Activated CD8-positive, alpha-beta memory T cell treated with anti-CD3 and anti-CD28 coated beads, Interleukin-2, amount 50 U/mL, for 4 hours (primary cell): ENCODE measurements at places on chromosomes 7 and 10.

DNA sequence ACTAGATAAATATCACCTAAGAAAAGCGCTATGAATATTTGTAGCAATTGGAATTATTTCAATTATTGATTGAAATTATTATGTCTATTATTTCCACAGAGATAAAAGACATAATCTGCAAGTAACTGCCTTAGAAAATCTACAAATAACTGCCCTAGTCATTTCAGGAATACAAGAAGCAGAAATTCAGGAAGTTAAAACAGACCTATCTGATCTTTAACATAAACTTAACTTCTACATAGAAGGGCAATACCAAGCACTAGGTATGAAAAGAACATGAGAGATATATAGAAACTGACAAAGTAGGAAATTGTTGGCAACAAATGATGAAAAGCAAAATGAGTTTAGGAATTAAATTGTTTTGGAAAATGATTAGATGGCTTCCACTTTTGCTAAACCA lies 31.8 kb upstream of the AKR1B10 start:
- no peak for DNase-seq

- DNase-seq, result no peak
Measured at GRCh38 chr7:130853503-130854279, 119.7 kb upstream of the KLF14 start.

DNA sequence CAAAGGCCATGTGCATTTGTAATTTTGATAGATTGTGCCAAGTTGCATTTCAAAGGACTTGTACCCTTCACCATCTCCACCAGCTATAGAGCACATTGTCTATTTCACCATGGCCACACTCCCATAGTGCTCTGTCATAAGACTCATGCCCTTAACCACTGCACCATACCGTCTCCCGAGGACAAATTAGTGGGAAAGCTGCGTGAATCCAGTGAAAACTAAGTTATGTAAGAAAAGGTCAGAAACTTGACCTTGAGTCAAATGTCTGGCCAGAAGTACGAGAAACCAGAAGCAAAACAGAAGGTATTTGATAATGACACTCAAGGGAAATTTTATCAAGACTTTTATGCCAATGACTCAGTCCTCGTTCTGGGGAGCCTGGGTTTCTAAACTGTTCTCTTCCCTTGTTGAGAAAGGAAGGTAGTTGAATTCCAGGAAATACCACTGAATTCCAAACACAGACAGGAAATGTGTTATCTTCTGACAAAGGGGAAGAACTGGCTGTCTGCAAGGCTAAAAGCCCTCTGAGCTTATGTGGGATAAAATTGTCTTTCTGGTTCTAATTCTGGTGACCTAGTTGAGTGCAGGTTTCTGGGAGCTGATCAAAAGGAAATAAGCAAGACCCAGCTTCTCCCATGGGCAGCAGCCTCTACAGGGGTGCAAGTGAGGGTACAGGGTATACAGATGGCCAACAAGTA lies 49.7 kb downstream of the CDK1 start:
- no peak for DNase-seq

DNA sequence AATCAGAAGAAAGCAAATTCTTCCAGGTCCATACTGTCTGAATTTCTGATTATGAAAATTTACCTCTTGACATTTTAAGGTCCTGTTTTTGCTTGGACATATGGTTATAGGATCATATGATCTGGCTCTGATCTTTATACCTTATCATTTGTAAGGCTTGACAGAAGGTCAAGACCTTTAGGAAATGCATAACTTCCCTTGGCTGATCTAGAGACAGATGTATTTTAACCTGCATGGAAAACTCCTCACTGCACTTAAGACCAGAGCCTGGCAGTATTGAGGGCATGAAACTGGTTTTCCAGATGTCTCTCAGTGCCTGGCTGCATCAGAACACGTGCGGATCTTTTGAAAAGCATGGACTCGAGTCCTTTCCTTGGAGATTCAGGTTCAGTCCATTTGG lies 55.9 kb downstream of the TRRAP start:
- DNase-seq, result no peak

GRCh38 chr7:143456992-143457793 lies 13.9 kb downstream of the TAS2R60 start:
- DNase-seq, result no peak

- no peak for DNase-seq
Measured at GRCh38 chr7:81594767-81595166, 175.1 kb downstream of the HGF start.

GRCh38 chr10:114030140-114030539 lies 13.5 kb upstream of the ADRB1 start:
- no peak for DNase-seq

DNA sequence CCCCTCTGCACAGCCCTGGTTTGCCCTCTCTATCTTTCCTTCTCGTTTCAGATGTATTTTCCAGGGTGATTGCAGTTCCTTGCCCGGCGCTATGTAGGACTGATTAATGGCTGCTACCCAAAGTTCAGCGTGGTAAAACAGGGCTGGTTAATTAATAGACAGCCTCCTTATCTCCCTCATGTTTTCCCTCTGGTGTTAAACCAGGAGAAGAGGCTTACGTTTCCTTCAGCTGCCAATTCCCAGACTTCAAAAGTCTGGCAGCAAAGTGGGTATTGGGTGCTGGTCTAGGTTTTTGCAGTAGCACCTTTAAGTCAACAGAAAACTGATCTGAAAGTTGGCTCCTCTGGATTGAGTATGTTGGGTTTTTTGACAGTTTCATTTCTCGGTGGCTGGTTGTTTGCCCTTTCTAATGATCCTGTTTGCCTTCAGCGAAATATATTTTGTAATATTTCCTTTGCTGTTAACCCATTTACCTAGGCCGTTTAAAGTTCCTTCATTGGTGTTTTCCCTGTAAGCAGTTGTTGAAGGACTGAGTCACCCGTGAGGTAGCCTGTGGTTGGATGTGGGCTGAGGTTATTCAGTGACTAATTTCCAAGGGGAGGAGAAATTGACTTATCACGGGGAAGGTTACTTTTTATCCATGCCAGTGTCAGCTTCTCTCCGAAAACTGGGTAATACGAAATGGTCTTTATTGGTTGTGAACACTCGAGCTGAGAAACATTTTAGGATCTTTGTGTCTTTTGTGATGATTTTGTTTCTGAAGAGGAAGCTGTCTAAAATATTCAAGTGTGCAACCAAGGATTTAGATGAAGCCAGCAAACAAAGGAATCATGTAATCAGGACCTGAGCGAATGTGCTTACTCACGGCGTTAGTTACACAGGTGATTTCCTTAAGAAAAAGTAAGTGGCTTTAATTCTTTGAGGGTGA lies 257.2 kb downstream of the KIAA1217 start:
- no peak for DNase-seq

DNA sequence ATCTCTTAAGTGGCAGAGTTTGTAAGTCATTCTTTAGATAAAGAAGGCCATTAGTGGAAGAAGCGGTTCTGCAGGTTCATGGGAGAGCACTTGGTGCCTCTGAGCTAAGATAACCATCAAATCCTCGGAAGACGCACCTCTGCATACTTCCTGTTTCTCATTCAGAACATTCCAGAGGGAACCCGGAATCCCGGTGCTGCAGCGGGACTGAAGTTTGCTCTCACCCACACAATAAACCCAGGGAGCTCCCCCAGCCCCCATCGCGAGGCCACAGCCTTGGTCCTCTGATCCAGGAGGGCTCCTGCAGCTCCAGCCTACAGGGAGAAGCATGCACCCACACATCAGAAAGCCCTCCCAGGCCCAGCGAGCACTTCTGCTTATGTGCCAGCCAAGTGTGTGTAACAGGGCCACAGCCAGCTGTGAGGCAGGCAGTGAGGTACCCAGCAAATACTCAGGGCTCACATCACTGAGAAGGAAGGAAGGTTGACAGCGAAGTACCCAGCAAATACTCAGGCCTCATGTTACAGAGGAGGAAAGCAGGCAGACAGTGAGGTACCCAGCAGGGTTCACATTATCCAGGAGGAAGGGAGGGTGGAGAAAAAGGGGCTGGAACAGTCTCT lies 142.4 kb downstream of the DIP2C start:
- no peak for DNase-seq

GRCh38 chr7:24665564-24666294 lies 91.5 kb downstream of the GSDME start:
- DNase-seq, result peak; percentile 33

GRCh38 chr10:25017661-25018060 lies 1.2 kb downstream of the THNSL1 start:
- no peak for DNase-seq

GRCh38 chr7:3149231-3149995 lies 105.7 kb upstream of the CARD11 start:
- no peak for DNase-seq

- no peak for DNase-seq
Measured at GRCh38 chr7:107035446-107035845, 9.1 kb upstream of the PRKAR2B start.

DNA sequence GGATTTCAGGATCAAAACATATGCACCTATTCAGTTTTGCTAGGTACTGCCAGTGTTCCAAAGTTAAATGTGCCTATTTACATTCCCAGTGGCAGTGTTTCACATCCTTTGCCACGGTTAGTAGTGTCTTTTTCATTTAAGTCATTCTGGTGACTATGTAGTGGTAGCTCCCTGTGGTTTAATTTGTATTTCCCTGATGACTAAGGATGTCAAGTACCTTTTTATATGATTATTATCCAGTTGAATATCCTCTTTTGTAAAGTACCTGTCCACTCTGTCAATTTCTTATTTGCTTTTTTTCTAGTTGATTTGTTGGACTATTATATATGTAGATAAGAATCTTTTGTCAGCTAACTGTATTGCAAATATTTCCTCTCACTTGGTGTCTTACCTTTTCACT lies 45.1 kb downstream of the TMEM60 start:
- DNase-seq, result no peak

- DNase-seq, result no peak
Measured at GRCh38 chr7:78472519-78472918, 673.9 kb downstream of the PHTF2 start.

DNA sequence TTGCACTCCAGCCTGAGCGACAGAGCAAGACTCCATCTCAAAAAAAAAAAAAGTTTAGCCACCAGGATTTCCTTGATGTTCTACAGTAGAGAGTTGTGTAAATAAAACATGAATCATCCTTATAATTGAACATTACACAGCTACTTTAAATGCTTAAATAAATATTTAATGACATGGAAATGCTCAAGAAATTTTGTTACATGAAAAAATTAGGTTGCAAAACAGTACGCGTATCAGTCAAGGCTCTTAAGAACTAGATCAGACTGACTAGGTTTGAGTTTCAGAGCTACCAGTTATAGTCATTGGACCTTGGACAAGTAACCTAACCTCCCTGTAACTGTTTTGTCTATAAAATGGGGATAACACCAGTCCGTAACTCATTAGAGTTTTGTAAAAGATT lies 38.7 kb upstream of the GSAP start:
- DNase-seq, result no peak

DNA sequence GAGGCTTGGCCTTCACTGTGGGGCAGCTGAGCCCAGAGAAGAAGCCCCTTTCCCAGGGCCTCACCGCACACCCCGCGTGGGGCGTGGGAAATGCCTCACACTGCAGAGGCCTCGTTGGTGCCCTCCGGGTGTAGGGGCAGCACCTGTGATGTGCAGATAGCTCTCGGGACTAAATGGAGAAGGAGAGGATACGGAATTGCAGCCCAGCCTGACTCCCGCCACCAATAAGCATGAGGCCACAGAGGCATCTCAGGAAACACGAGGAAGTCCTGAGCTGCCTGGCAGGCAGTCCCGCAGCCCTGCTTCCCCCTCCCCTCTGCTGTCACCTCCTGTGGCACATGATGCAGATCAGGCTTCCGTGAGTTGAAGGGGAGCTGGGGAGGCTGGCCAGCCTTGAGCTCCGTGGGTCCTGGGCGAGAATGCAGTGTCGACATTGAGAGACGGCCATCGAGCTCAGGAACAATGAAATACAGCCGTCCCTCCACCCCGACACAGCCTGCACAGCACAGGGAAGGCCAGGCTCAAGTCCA lies 59.6 kb upstream of the PPP2R2D start:
- no peak for DNase-seq

GRCh38 chr10:129756912-129757901 lies 206.9 kb downstream of the EBF3 start:
- no peak for DNase-seq

DNA sequence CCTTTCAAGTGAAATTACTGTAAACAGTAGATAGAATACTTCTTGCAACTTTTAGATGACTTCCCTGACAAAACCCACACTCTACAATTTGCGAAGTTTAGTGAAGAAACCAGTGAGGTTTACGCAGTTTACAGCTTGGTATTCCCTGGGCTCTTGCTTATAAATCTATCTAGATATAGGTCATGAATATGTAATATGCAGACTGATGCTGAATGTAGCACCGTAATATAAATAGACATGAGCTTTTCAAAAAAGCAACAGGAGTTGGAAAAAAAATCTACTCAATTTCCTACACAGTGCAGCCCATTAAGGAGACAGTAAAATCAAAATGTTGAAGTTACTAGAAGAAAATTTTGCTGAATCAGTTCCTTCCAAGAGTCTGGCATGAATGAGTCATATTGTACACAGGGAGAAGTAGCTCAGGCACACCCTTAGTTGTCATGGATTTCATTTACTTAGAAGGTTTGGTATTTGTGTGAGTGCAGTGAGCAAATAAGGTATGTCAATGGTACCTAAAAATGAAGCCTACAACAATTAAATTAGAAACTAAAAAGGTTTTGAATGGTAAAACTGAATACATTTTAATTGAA lies 67.7 kb upstream of the NEUROD6 start:
- DNase-seq, result no peak

DNA sequence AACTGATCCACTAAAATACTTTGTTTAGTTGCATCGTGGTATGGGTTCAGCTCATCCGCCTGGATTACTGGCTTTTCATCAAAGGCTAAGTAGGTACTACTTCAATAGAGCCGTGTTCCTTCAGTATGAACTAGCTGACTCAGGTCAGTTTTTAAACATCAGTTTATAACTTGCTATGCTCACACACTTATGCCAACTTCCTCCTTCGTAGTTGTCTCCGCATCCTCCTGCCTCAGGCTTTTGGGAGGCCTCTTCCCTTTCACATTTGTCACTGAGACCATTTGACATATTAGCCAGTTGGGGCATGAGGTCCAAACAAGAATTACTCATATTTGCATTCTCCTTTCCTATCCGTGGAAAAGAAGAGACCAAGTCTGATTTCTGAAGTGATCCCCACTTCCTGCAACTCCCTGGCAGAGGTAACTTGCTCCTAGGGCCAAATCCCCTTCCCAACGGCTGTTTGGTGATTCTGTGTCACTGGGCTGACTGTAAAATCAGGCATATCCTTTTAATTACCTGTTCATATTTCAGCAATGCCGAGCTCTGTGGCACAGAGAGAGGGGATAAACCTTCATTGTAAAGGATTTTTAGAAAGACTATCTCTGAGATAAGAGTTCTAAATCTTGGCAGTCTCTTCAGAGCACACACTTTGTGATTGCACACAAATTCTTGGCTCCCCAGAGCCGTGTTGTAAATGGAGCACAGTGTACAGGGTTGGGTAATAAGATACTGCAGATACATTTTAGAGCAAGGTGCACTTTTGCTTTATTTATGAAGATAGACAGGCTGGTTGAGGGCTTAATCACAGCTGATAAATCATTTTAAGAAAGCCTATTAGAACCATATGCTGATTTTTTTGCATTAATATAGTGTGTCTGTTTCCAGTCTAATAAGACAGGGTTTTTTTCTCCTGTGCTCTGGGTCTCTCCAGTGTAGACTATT lies 108.0 kb downstream of the CREB5 start:
- no peak for DNase-seq

- peak; percentile 77 for DNase-seq
Measured at GRCh38 chr7:24979470-24979862, 512 bp downstream of the OSBPL3 start.
